Osteoblast (primary cell): ENCODE measurements at places on chromosomes 1 and 21.

DNA sequence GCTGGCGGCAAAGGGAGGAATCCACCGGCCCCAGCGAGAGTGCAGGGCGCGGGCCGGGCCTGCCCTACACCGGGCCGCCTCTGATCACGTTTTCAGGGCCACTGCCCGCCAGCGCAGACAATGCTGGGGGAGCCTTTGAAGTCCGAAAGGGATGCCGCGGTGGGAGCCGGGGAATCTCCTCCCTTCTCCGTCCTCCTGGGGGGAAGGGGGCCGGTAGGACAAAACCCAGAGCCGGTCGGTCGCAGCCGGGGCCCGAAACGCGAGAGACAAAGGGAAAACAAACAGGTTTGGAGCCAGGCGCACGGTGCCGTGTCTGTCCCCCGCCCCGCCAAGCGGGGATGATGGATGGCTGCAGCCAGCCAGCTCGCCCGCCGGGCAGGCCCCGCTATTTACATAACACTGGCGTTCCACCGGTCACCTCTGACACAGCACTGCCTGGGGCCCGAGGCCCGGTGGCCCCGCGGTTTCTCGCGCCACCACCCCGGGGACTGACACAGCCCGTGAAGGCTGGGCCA lies 92.0 kb downstream of the CASZ1 start:
- no peak for DNase-seq

DNA sequence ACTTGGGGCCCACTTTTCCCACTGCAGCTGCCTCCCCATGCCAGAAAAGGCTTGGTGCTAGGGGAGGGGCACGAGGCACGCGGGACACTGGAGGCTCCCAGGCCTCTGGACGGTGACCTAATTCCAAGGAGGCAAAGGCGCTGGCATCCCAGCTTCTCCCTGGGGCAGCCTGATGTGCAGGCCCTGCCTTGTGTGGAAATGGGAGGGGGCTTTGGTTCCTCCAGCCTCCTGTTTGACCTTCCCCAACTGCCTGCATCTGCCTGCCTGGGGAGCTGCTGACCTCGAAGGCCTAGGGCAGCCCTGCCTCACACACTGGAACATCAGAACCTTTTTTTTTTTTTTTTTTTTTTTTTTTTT lies 39.9 kb downstream of the KIAA1614 start:
- DNase-seq: peak; percentile 66

- DNase-seq: no peak
These were observed 216.5 kb downstream of the URB2 start for GRCh38 chr1:229842302-229843255.

DNA sequence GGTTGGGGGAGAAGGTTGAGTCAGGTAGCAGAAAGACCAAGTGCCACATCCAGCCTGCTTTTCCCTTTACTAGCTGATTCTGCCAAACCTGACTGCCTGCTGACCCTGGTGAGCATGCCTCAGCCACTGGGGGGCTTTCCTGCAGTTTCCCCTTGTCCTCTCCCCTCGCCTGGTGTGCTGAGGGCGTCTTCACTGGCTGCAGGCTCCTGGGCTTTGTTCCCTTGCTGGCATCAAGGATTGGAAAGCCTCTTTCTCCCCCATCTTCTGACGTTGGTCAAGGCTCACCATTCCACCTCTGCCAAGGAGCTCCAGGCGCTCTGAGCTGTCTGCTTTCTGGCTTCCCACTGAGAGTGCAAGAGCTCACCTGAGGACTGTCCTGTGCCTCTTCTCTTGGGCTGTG lies 28.4 kb downstream of the MAN1C1 start:
- peak; percentile 70 for DNase-seq

DNA sequence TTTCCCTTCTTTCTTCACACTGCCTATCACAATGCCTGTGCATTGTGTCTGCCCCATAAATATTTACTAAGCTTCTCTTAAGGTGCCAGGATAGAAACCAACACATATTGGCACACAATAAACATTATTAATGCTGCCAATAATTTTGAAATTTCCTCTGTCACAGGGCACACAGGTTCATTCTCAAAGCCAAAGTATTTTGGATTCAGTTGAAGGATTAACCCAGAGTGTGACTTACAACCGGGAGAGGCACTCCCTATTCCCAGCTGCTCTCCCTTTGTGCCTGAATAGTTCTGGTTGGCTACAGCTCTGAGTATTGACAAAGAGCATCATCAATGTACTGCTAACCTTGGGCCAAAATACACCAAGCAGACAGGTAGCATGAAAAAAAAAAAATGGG lies 46.6 kb upstream of the ATP1A1 start:
- DNase-seq: peak; percentile 67

- DNase-seq: peak; percentile 93
These were observed 111.6 kb upstream of the ERRFI1 start for GRCh38 chr1:8137481-8138244.

DNA sequence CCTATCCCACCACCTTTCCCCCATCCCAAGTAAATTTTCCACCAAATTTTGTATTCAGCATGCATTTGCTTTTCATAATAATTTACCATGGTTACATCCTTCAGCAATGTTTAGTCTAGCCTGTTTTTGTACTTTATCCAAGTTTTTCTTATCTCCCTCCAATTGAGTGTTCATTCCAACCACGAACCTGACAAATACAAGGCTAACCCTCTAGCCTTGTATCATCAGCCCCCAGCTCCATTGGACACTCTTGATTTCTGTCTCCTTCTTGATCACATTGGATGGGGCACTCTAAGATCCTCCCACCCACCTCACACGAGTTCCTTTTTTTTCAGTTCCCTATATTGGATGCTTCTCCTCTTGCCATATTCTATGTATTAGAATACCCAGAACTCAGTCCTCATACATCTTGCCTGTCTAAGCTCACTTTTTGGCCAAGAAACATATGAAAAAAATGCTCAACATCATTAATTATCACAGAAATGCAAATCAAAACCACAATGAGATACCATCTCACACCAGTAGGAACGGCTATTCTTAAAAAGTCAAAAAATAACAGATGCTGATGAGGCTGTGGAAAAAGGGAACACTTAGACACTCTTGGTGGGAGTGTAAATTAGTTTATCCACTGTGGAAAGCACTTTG lies 40.5 kb upstream of the SLC35F3 start:
- no peak for DNase-seq

GRCh38 chr1:203638103-203638475 lies 11.5 kb downstream of the ATP2B4 start:
- DNase-seq: no peak

- DNase-seq: peak; percentile 15
These were observed 99.1 kb downstream of the PPIAL4G start for GRCh38 chr1:148383966-148384365.

- DNase-seq: peak; percentile 65
These were observed 32.8 kb upstream of the DNASE2B start for GRCh38 chr1:84365225-84366221.

- no peak for DNase-seq
These were observed 33.9 kb downstream of the TMEM51 start for GRCh38 chr1:15187175-15188129.

DNA sequence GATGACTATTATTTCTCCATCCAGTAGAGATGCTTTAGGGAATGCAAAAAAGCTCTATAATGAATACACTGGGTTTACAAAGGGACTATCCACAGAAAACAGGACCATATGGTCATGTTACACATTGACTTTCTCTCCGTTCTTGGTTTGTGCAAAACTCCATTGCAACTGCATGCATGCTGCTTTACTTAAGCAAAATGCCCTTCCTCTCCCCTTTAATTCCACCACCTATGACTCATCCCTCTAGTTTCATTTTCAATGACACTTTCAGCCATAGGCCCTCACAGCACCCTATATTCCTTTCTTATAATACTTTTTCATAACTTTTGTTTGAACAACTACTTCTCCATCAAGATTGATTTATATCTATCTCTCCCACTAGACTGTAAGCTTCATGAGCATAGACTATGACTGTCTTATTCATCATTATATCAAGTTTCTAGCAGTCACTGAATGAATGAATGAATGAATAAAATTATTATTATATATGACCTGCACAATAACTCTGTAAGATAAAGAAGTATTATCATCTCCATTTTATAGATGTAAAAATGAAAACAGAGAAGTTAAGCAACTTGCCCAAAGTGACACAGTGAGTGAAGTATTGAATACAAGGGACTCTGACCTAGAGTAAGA lies 248.9 kb downstream of the PLPP3 start:
- no peak for DNase-seq

- no peak for DNase-seq
These were observed 27.7 kb upstream of the ELAVL4 start for GRCh38 chr1:50080904-50081586.

DNA sequence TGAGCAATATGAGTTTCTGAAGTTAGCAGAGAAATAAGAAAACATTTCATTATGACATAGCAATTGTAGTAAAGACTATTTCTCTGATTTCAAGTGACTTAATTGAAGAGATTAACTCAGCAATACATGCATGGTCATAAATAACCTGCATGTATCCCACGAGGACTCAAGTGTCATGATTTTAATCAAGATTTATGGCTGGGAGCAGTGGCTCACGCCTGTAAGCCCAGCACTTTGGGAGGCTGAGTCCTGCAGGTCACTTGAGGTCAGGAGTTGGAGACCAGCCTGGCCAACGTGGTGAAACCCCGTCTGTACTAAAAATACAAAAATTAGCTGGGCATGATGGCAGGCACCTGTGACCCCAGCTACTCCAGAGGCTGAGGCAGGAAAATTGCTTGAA lies 311.9 kb upstream of the PLD5 start:
- no peak for DNase-seq

DNA sequence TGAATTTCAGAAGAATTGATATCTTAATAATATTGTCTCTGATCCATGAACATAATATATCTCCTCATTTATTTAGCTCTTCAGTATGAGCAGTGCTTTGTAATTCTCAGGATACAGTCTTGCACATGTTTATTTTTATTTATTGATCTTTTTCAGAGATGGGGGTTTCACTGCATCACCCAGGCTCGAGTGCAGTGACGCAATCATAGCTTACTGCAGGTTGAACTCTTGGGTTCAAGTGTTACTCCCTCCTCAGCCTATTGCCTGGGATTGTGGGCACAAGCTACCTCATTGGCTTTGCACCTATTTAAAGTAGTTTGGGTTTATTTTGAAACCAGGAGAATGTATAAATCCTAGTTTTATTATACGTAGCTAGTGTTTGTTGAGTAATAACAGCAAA lies 4.7 kb downstream of the RPS6KC1 start:
- DNase-seq: no peak

DNA sequence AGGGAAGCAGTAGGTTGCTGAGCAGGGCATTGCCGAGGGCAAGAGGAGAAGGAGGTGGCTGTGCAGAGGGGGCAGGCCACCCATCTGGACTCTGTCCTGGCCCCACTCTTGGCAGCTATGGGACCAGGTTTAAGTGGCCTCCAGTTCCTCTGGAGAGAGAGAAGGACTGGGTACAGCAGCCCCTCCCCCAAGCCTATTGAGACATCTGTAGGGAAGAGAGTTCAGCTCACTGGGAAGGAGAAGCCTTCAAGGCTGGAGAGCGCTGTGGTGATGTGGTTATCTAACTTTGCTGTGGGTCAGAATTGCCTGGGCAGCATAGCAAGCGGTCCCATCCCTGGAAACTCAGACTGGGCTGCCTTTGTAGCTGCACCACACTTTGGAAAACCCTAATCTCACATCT lies 93.9 kb downstream of the KCNJ15 start:
- DNase-seq: no peak

GRCh38 chr1:3060601-3061551 lies 8.1 kb upstream of the PRDM16 start:
- peak; percentile 96 for DNase-seq

GRCh38 chr1:56539520-56539931 lies 39.8 kb downstream of the PLPP3 start:
- DNase-seq: no peak

DNA sequence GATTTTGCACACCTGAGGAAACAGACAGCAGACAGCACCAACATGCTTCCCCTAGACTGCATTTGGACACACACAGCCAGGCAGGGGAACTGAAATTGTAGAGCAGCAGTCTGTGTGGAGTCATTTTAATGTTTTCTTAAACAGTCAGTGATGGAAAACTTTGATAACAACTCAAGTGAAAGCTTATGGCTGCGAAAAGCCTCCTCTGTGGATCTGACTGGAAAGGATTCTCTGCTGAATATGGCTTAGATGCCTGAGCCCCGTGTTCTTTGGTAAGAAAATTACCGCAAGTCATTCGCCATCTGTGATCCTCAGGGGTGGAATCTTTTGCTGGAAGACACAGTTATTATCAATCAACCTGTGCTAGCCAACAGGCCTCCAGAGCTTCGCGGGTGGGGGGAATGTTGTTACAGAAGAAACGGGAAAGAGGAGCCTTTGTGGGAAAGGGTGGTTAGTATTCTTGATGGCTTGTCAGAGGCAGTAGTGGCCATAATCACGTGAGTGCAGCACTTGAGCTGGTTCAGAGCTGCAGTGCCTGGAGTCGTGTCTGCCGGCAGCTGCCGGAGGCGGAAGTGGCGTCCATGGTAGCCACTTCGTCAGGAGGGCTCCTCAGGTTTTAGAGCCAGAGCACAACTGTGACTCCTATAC lies 204.7 kb downstream of the ST6GALNAC3 start:
- peak; percentile 46 for DNase-seq

GRCh38 chr21:31184459-31184858 lies 146.2 kb upstream of the KRTAP19-8 start:
- DNase-seq: no peak

- DNase-seq: no peak
These were observed 100.8 kb downstream of the SIK1 start for GRCh38 chr21:43325968-43326715.
